ENCODE measurements at places on chromosomes 5 and 9.

DNA sequence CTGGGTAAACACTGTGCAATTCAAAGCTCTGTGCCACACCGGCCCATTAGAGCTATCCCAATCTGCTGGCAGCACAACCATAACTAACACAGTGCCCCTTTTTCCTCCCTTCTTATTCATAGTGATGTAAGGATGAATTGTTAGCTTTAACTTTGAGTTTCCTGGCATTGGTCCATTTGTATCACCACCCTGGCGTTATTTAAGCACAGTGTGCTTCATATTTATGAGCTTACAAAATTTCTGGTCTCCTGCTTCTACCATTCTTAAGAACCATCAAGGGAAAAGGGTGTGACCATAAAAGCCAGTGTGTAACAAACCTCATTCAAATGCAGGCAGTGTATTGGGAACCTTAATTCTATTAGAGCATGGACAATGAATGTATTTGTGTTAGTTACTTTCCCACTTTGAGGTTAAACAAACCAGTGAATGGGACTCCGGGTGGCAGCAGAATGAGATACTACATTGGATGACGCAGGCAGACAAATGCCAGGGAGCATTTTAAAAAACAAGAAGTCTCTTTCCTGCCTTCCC is 222.6 kb downstream of the TMEM161B start:
- no peak for DNase-seq

GRCh38 chr5:40962207-40962955 is 53.1 kb downstream of the C7 start:
- DNase-seq, result no peak

DNA sequence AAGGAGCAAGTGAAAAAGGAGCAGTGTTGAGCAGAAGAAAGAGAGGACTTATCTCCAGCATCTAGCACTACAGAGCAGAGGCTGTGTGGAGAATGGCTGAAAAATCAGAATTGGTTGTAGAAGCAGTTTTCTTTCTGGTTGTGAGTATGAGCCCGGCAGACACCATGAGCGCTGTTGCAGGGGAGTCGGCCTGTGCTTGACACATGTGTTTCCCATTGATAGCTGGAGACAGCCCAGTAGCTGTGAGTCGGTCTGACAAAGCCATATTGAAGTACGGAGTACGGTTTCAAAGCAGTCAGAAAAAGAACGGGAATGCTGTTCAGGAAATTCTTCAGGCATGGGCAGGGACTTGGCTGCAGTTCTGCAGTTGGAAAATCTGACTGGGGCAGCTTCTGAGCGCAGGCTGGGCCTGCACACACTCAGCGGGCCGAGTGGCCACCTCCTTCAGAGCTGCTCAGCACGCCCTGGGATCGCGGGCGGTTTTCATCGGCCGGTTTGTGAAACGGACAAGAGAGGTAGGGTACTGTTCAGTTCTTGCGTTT is at the start of gene SGCD:
Gene SGCD, plus strand, starts transcription at position 447 of the 542 bp plus-strand sequence.
- no peak for DNase-seq

DNA sequence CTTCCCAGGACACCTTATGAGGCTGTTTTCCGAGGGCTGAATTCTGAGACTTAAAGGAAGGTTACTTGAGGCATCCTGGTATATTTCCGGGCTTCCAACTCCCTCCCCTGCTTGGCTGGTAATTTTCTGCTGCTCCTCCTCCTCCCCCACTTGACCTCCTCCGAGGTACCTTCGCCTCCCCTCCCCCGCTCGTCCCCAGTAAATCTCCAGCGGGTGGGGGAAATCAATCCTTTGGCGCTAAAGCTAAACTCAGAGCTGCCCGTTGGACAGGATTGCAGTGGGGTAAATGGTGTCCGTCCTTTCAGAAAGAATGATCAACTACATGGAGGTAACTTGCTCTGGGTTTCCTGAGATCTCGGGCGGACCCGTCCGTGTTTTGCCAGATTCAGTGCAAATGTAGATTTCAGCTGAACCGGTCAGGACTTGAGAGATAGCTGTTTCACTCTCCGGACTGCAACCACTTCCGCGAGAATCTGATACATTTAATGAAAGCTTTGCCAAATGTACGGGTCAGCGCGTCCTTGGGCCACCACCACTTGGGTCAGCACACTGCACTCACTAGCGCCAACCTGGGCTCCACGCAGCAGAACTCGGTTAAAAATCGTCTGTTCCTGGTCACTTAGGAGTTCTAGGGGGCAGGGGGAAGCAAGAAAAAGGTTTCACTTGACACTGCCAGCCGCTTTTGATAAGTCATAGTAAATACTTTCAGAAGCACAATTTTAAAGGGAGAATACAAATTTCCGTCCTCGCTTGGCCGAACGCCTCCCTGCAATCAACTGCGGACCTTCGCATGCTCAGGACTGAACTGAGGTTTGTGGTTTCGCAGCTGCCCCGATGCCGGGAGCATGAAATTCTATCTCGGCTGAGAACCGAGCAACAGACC is 4.6 kb upstream of the ISL1 start:
- no peak for DNase-seq

GRCh38 chr5:180799194-180799593 is 3.4 kb downstream of the MGAT1 start:
- no peak for DNase-seq

- no peak for DNase-seq
Observed at GRCh38 chr9:18009902-18010301, 431.0 kb downstream of the SH3GL2 start.

GRCh38 chr5:10441992-10442435 is 335 bp downstream of the ROPN1L start:
- DNase-seq, result no peak

GRCh38 chr9:26893030-26893676 is 551 bp upstream of the CAAP1 start:
- no peak for DNase-seq

GRCh38 chr9:77830618-77831285 is 182.6 kb upstream of the GNA14 start:
- no peak for DNase-seq

GRCh38 chr9:126647585-126648411 is 34.1 kb downstream of the LMX1B start:
- no peak for DNase-seq

- DNase-seq, result no peak
Observed at GRCh38 chr9:70403618-70404025, 10.8 kb downstream of the KLF9 start.

- no peak for DNase-seq
Observed at GRCh38 chr5:1013238-1013947, 4.8 kb downstream of the NKD2 start.

- DNase-seq, result no peak
Observed at GRCh38 chr5:37005946-37006540, 129.5 kb downstream of the NIPBL start.

GRCh38 chr5:175448276-175448675 is 4.3 kb upstream of the DRD1 start:
- no peak for DNase-seq

- DNase-seq, result no peak
Observed at GRCh38 chr5:490116-491106, 33.8 kb downstream of the SLC9A3 start.

DNA sequence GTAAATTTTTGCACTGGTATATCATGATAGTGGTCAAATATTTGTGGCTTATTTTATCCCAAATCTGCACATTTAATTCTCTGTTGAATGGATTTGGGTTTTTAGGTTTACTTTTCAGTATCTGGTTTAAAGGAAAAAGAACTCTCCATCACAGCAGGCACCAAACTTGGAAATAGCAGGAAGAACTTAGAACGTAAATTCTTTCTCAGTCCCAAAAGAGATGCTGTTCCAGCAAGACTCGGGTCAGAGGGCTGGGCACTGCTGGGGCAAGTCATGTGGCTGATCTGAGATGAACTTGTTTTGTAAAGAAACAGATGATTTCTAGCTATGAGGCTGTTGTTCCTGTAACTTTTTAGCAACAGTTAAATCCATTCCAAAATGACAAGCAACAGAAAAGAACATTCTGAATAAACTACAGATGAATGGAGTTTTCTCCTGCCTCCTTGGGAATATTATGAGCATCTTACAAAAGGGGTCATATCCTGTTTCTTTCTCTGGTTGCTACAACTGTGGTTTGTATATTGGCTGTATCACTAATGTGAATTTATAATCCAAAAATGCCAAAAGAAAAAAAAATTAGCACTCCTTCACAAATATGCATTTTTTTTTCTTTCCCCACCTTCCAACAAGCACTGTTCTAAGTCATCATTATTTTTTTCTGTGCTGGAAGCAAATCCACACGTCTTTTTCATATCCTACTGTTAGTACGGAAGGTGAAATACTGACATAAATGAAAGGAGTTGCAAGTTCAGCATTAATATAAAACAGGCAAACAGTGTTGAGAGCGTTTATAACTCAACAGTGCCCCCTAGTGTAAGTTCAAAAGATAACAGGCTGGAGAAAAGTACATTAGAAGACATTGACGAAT is 31.1 kb downstream of the OR2K2 start:
- DNase-seq, result no peak

- no peak for DNase-seq
Observed at GRCh38 chr5:120304663-120305062, 159.4 kb upstream of the PRR16 start.

- no peak for DNase-seq
Observed at GRCh38 chr9:125437771-125438221, 176.2 kb downstream of the GAPVD1 start.

- no peak for DNase-seq
Observed at GRCh38 chr5:88830567-88830966, 52.4 kb downstream of the MEF2C start.

- DNase-seq, result no peak
Observed at GRCh38 chr5:10536931-10537579, 26.8 kb upstream of the ANKRD33B start.

GRCh38 chr5:3258050-3258449 is 337.6 kb upstream of the IRX1 start:
- DNase-seq, result no peak

GRCh38 chr5:134527156-134527960 is 1.9 kb downstream of the JADE2 start:
- DNase-seq, result peak; percentile 54

DNA sequence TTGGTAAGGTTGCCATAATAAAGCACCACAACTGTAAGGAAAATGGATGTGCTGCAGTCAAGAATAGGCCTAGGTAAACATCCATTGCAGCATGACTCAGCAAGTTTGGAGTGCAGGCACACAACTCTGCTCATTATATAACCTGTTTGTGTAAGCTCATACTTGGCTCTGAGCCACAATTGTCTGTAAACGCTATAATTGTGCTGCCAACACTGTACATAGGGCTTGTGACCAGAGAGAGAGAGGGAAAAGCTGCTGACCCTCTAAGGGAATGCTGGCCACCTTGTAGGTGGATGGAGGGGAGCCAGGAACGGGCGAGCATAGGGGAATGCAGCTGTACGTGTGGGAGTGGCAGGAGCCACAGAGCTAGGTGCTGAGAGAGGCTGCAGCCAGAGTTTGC is 2186.5 kb upstream of the ACO1 start:
- DNase-seq, result no peak

DNA sequence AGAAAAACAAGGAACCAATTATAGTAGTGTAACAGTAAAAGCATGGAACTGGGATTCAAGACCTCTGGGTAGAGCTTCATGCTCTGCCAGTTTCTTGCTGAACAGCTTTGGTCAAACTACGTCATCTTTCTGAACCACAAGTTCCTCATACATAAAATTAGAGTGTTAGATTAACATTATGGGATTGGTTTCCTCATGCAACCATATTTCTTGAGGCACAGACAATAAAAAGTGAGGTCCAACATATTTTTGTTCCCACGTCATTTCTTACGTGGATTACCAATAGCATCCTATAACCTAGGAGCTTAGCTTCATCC is 354.8 kb downstream of the TMEM232 start:
- no peak for DNase-seq

GRCh38 chr9:134413890-134414623 is 87.8 kb downstream of the RXRA start:
- no peak for DNase-seq

- no peak for DNase-seq
Observed at GRCh38 chr5:94080390-94080789, 339.0 kb upstream of the POU5F2 start.

GRCh38 chr9:20084125-20084524 is 295.3 kb upstream of the SLC24A2 start:
- DNase-seq, result no peak

Data from stimulated activated CD8-positive, alpha-beta memory T cell treated with anti-CD3 and anti-CD28 coated beads, Interleukin-2, amount 100 ng/mL, for 1 hour (primary cell).